ENCODE measurements at places on chromosomes 4 and X.

DNA sequence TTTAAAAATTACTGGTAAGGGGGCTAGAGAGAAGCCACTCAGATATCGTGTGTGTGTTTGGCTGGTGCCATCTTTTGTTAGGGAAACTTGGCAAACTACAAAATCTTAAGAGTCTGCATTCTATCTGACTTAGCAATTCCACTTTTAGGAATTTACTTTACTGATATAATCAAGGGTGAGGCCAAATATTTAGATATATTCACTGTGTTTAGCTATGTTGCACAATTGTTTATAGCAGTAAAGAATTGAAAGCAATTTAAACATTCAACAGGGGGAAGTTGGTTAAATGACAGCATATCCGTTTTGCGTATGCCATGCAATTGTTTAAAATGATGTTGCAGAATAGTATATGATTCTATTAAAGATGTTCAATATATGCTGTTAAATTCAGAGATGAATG is 6.4 kb upstream of the HERC3 start:
- no peak for DNase-seq

GRCh38 chr4:138192113-138192512 is 50.0 kb downstream of the SLC7A11 start:
- DNase-seq, result no peak

DNA sequence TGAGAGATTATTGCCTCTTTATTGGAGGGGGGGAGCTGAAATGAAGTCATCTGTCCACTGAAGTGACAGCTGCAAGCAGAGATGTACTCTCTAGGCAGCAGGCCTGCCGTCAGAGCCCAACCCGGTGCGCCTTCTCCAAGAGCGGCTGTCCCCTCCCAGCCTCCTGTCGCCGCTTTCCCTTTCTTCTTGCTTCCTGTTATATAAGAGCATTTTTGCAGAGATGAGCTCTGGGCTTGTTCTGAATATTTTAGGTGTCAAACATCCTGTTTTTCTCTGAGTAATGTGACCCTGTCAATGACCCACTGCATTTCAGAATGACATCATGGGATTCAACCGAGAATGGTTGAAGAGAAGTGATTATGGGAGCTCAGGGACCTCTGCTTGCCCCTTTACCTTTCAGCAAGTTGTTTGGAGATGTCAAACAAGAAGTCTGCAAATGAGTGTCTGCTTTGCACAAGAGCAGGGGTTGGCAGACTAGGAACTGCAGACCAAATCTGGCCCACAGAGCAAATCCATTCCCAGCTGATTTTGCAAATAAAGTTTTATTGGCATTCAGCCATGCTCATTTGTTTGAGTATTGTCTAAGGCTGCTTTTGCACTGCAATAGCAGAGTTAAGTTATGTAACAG is 79.9 kb downstream of the SLC9A6 start:
- no peak for DNase-seq

DNA sequence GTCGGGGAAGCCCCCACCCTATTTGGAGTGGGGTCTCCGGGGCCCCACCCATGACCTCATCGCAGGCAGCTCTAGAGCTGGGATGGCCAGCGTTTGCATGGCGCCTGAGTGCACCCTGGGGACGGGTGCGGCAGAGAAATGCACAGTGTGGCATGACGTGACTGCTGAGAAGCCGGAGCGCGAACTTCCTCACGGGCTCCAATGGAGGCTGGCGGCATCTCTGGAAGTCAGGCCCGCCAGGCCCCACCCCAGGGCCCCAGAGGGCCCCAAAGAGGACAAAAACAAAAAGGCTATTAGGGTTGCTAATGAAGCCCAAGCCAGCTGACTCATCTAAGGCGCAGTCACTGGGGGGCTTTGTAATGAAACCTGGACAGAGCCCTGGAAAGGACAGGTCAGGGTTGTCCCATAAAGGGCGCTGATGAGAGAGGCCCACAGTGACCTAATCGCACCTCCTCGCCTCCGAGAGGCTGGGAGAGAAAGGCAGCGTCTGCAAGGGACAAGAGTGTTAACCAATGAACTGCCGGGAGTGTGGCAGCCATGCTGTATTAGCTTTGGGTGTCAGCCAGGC is 86.0 kb upstream of the C1QTNF7 start:
- no peak for DNase-seq

DNA sequence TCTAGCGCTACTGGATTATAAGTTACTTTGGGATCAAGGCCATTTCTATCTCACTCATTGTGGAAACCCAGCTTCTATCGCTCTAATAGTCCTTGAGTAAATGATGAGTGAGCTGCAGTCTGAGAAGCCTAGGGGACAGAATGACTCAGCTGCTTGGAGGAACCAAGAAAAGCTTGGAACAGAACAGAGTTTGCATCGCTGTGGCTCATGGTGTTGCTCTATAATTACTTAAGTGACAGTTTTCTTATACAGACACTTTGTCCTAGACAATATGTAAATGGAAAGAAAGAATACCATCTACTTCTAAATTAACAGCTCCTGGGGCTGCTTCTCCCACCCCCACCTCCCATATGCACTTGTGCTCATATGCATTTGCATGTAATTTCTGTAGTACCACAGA is 156.9 kb downstream of the SLIT2 start:
- DNase-seq, result no peak

DNA sequence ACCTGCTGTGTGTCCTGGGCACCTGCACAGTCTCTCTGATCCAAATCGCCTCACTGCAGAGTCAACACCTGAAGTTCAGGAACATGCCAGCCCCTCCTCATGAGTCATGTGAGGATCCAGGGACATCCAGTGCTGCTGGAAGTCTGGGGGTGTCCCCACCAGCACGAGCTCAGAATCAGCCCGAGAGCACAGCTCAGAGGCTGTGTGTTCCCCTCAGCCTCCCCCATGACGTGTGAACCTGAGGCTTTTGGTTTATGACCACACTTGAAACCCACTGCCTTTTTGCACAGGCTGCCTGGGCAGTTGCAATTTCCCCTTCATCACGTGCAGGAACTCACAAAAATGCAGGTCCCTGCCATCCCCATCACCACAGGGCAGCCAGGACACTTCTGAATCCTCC is 47.1 kb downstream of the PPP2R2C start:
- DNase-seq, result no peak

DNA sequence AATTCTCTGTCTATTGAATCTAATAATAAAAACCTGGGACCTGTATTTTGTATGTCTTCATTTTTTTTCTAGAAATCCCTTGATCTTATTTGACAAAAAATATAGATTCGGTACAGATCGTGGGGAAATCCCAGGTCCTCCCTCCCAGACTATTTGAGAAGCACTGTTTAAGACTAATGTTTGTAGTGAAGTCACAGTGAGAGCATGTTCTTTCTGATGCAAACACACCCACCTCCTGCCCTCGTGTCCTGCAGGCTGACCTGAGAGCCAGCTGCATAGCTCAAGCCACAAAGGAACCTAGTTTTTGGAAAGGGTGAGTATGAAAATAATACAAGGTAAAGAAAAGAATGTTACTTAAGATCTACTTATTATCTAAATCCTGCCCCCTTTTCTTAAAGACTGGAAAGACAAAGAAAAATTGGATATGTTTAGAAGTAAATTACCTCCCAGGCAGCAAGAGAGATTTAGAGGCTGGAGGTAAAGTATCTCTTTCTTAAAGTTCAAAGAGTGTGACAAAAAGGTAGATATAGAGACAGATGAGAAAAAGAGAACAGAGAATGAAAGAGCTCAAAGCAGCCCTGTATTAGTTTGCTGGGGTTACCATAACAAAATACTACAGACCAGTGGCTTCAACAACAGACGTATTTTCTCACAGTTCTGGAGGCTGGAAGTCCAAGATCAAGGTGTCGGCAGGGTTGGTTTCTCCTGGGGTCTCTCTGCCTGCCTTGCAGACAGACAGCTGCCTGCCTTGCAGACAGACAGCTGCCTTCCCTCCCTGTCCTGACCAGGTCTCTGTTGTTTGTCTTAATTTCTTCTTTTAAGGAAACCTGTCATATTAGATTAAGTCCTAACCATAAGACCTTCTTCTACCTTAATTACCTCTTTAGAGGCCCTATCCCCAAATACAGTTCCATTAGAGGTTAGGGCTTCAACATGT is 20.4 kb upstream of the DCTD start:
- no peak for DNase-seq

GRCh38 chr4:10081218-10081606 is 35.4 kb downstream of the WDR1 start:
- DNase-seq, result peak; percentile 17
